ENCODE measurements at places on chromosomes 3 and 15.

DNA sequence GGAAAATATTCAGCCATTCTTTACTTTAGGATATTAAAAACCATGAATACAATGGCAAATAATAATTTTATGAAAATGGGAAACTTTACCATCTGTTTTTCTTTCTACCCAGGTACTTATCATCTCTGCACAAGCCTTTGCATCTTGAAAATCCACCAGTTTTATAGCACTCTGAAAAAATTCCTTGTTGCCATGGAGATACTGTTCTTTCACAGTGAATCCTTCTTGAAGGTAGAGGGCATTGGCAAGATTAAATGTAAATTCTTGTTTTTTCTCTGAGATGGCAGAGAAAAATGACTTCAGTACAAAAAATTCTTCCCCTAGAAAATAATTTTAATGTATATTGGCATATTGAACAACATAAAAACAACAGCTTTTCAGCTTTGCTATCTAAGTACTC, 6.9 kb downstream of the SERPINI2 start:
- no peak for DNase-seq

DNA sequence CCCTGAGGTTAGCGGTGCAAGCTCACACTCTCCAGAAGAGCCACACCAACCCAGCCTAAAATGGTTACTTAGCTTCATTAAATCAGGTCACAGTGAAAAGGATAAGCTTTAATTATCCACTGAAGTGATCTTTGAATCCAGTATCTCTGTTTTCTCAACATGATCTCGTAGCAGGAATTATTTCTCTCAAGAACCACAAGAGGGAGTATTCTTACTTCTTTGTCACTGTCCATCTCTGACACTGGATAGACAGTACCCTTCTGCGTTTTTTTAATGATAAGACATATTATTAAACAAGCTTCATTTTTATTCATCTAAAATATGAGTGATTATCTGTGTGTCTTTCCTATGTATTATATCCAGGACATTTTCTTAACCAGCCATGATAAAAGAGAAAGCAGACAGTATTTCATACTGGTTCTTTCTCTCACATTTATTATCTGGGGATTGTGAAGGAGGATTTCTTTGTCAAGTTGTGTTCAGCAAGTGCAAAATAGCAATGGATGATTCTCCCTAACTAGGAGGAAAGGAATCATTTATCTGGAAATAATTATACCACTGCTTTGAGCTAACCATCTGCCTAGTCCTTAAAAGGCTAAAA, 105.4 kb upstream of the CCDC54 start:
- DNase-seq: no peak

GRCh38 chr15:29596266-29596665, 226.0 kb downstream of the TJP1 start:
- no peak for DNase-seq

GRCh38 chr3:50334339-50335075, 6.1 kb downstream of the RASSF1 start:
- no peak for DNase-seq

- DNase-seq: no peak
These were observed 23.1 kb upstream of the BSN start for GRCh38 chr3:49531218-49531617.

DNA sequence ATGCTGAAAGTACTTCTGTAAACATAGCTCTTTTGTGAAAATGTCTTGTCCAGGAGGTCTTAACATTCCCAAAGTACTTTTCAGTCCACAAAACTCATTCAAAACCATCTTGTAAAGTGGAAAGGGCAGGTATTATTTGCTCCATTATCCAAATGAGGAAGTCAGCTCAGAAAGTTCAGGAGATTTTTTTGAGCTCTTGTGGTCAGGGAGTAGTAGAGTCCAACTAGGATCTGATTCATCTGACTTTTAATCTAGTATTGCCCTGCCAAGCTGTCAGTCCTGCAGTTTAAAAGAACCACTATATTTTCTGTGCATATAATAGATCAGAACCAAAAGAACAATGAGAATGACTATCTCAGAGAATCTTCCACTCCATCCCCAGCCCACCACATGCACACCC, 83.5 kb downstream of the FOXB1 start:
- DNase-seq: no peak

DNA sequence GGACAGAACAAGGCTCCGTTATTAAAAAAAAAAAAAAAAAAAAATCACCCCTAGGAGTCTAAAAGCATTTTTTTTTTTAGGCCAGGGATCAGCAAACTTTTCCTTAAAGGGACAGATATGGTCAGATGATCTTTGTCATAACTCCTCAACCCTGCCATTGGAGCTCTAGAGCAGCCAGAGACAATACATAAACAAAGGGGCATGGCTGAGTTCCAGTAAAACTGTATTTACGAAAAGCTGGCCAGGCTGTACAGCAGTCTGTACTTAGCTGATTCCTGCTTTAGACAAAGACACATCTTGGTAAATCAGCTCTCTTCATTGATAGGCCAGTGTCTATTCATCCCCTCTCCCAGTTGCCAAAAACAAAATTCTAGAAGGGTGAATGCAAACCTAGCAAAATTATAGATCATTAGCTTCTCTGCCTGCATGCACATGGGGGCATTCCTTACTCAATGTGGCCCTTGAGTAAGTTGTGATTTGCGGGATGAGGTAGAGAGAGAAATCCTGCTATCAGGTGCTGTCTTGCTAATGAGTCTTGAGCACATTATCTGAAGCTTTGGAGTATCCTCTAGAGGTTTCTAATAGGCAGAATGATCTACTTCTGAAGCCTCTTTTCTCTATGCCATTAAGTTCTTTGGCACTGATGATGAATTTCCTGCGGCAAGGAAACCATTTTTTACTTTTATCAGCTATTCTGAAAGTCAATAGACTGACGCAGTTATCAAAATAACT, 35.2 kb downstream of the SENP8 start:
- DNase-seq: no peak

DNA sequence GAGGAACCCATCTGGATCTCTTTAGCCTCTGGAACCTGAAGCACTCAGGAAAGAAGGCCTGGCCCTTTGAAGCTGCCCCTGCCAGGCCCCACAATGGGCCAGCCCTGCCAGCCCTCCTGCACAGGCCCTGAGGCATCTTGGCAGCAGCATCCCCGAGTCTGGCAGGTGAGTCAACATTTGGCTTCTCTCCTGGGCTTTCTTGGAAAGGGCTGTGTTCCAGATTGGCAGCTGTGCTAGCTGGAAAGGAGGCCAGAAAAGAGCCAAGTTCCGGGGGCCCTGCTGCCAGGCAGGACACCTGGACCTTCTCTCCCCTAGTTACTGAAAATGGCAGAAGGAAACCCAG, 187.2 kb downstream of the SHQ1 start:
- DNase-seq: no peak

- no peak for DNase-seq
These were observed 87.5 kb upstream of the DAZL start for GRCh38 chr3:16692486-16693344.

DNA sequence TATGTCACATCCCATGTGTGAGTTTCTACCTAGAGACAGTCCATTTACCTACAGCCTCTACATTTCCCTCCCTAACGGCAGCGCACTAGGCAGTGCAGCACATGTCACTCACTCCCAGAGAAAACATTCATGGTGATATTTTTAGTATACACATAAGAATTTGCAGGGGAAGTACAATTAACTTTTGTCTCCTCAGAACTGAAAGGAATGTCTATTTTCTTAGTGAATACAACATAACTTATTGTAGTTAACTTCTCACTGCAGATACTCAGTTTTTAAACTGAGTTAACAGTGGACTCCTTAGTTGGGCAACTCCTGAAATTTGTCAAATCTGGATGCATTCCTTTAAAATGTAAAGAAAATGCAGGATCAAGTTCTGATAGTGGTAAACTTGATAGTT, 4.5 kb upstream of the ZBTB47 start:
- no peak for DNase-seq

DNA sequence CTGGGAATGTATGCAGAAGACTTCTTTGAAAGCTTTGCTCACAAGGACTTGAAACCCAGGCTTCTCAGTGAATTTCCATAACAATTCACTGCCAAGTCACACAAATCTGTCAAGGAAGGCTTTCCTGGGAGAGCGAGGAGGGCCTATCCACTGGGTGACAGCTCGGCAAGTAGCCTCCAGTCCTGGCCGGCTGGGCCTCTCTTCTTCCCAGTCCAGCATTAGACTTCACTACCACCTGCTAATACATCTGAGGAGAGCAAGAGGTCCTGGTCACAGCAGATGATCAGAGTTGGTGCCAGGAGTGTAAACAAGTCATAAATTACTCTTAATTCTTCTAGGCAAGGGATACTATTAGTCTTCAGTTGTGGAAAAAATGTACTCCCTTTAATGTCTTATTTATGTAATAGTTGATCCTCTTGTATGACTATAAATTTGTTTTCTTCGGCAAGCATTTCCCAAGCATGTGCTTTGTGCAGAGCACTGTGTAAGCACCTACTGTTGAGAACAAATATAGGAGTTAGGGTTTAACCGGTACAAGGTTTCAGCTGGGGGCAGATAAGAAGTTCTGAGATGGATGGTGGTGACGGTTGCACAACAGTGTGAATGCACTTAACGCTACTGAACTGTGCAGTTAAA, 162.9 kb downstream of the VGLL4 start:
- no peak for DNase-seq

DNA sequence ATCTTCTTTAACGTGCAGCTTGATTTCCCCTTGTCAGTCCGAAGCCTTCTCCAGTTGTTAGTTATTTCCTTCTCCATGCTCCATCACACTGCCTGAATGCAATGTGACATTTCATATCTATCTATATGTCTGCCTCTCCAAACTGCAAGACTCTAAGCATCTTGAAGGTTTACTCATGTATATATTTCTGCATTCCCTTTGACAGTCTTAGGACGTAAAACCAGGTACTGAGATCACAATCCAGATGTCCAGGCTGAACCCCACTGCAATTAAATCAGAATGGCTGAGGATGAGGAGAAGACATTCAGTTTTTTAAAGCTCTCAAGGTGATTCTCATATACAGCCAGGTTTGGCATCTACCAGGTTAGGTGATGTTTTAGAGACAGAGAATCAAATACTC, 6.1 kb upstream of the SATB1 start:
- no peak for DNase-seq

GRCh38 chr3:129836381-129837064, 57.0 kb downstream of the TMCC1 start:
- no peak for DNase-seq

GRCh38 chr15:95699578-95699977, 630.9 kb upstream of the NR2F2 start:
- no peak for DNase-seq

GRCh38 chr3:77001062-77001701, 38.7 kb upstream of the ROBO2 start:
- DNase-seq: no peak

DNA sequence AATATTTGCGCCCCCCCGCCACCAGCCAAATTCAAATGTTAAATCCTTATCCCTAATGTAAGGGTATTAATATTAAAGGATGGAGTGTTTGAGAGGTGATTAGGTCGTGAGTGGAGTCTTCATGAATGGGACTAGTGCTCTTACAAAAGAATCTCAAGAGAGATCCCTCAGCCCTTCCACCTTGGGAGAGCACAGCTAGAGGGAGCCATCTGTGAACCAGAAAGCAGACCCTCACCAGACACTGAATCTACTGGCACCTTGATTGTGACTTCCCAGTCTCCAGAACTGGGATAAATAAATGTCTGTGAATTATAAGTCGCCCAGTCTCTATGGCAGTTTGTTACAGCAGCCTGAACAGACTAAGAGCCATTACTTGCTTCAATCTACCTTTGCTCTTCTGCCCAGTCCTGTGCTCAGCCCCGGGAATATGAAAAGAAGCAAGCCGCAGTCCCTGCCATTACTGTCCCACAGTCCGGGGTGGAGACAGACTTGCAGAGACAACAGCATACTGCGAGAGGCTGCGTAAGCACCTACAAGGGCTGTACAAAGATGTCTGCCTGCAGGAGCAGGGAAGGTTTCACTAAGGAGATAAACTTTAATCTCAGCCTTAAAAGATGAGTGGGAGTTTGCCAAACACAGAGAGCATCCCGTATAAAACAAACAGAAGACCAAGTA, 110.7 kb upstream of the TMCO5A start:
- DNase-seq: no peak

DNA sequence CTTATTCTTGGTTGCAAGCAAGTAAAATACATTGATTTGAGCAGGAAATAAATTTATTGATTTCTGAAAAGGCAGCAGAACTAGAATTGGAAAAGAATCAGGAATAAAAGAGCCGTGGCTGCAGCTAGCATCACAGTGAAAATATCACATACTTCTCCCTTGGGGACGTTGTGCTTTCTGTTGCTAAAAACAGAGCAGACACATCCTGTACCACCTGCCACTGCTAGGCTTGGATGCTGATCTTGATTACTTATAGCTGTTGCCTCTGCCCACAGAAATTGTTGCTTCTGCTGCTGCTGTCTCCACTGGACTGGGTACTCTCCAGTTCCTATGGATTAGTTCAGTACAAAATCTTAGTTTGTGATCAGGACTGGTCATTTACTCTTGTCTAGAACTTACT, 283.8 kb downstream of the C3orf38 start:
- no peak for DNase-seq

GRCh38 chr3:161413127-161413854, 42.0 kb upstream of the SPTSSB start:
- DNase-seq: no peak

DNA sequence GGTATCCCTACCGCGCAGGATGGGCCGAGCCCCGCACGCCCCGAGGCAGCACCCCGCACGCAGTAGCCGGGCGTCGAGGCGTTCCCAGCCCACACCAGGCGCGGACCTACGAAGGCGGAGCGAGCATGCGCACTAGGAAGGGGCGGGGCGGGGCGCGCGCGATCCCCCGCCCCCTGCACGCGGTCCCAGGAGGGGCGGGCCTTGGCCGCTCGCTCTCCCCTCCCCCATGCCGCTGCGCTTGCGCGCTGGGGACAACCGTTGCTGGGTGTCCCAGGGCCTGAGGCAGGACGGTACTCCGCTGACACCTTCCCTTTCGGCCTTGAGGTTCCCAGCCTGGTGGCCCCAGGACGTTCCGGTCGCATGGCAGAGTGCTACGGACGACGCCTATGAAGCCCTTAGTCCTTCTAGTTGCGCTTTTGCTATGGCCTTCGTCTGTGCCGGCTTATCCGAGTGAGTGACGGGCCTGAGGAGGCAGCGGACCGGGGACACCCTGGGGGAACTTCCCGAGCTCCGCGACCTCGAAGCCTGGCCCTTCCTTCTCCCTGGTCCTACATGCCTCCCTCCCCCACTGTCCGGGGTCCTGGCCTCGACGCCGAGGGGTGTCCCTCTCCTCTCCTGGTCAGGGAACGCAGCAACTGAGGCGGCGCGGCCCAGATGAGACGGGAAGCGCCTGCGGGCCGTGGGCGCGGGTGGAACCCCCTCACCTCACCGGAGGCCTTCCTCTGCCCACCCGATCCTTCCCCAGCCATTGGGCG, at the start of gene SPESP1:
Gene SPESP1, plus strand, starts transcription at position 258 of the 755 bp plus-strand sequence. Its CDS starts 129 bp downstream, at position 387.
- DNase-seq: peak; percentile 11

- DNase-seq: no peak
These were observed 325.3 kb upstream of the DPH6 start for GRCh38 chr15:35871282-35871681.

GRCh38 chr3:108221393-108221792, 831 bp downstream of the IFT57 start:
- no peak for DNase-seq

DNA sequence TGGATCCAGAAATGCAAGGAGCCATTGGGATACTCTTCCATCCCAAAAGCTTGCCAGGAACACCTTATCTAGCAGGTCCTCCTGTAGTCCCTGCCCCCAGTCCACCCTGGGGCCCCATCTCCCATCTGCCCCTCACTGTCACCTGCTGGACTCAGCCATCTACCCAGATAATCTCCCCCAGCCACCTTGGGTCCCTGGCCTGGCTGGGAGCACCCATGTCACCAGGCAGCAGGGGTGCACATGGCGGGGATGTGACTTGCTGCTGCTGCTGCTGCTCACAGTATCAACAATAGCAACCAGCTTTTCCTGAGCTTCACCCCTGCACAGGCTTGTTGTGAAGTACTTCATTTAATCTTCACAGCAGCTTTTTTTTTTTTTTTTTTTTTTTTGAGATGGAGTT, 12.6 kb downstream of the PTH1R start:
- DNase-seq: no peak
